SW 1271 (cell line): ENCODE measurements at places on chromosomes 11 and 22.

DNA sequence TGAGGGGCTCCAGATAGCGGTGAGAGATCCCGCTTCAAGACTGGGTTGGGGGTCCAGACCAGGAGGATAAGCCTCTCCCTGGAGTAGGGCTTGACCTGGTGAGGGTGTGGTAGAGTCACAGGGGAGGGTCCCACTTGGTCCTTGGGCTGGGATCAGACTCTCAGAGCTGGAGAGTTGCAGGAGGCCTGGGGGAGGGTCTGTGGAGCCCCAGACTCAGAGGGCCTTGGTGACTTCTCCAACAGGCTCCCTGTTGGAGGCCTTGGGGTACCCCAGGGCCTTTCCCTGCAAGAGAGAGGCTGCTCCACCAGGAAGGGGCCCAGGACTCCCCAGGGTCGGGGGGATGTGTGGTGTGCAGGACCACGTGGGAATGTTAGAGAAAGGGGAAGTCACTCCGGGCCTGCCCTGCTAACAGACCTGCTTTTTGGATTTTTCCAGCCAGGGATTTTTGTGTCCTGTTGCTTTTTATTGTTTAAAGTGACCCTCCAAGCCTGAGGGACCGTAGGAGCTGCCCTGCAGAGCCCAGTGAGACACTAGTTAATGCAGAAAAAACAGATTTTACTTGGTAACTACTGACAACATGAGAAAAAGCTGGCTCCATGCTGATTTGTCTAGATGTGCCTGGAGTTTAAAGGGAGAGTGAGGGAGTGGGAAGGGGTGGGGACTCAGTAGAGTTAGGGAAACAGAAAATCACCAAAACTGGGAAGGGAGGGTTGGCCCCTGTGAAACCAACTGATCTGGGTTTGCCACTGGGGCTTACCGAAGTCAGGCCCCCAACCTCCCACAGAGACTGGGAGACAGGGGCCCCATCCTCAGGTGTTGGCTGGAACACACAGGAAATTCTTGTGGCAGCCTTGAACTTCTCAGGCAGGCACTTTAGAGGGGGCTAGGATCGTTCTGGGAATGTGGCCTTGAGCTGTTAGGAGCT lies 801 bp upstream of the TXNRD2 start:
- peak; percentile 40 for DNase-seq

GRCh38 chr11:10607462-10608132 lies 39.1 kb upstream of the LYVE1 start:
- DNase-seq, result no peak

GRCh38 chr11:7965386-7965785 lies at the start of gene NLRP10:
Gene NLRP10 (minus strand): TSS chr11:7965447. CDS start chr11:7963495, 1,952 bp downstream.
- no peak for DNase-seq

DNA sequence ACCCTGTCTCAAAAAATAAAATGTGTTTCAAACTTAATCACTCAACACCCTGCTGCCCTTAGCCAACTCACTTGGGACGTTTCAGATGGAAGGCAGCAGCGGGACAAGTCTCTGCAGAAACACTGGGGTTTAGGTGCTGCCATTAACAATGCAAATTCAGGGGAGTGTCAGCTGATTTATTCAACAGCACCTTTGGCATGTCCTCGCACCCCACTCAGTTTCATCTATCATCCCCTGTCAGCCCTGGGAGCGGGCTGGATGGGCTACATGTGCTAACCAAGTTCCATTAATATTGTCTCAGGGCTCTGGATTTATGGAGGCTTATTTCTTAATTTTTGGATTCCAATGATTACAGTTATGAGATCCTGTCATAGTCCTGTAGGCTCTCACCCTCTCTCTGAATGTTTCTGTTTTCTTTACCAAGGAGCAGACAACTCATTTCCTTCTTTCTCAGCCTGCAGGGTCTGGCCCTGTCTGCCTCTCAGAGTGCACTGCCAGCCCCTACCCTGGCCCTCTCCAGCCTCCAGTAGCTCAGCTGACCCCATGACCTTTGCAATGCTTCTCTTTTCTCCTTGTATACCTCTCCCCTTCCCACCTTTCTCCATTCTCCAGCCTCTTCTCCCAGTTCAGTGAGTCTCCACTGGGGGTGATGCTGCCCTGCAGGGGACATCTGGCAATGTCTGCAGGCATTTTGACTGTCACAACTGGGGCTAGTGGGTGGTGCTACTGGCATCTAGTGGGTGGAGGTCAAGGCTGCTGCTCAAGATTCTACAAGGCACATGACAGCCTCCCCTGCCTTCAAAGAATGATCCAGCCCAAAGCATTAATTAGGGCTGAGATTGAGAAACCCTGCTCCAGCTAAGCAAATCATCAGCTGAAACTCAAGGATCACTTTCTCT lies 79.0 kb downstream of the APIP start:
- no peak for DNase-seq
